HAP-1 (cell line): ENCODE measurements at places on chromosomes 3 and 15.
A peak's percentile ranks its signal among the peaks of the same experiment; 100 is the strongest.

DNA sequence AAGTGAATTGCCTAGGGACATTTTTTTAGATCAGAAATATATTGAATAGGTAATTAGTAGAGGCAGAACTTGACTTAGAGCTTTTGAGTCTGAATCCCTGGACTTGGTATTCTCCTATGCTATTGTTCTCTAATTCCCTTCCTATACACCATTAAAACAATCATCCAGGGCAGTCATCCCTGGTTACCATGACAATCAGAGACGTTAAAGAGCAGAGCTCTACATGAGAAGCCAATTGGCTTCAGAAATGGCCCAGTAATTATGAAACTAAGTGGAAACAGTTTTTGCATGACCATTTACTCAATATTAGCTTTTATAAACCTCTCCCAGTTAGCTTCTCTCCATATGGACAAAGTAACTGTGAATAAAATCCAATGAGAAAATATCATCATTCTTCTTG lies 182.1 kb upstream of the TP63 start:
- DNase-seq: no peak

DNA sequence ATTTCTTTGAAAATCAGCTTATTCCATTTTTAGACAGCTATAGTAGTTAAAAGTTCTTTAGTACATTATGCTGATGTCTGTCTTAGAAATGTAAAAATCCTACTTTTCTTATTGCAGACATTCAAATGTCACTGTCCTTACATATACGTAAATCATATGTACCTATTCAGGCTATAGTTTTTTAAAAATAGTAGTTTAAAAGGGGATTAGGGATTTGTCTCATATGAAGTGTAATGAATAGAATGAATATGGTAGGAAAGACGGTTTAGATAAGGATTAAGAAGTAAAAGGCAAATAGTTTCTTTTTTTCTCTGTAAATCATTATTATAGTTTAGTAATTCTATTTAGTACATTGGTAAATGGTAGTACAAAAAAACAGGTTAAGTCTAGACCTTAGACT lies 7.4 kb downstream of the DIPK2A start:
- DNase-seq: no peak

GRCh38 chr3:116051586-116051985 lies 393.7 kb downstream of the LSAMP start:
- DNase-seq: no peak

GRCh38 chr3:112138219-112138969 lies 5.3 kb upstream of the GCSAM start:
- no peak for DNase-seq

DNA sequence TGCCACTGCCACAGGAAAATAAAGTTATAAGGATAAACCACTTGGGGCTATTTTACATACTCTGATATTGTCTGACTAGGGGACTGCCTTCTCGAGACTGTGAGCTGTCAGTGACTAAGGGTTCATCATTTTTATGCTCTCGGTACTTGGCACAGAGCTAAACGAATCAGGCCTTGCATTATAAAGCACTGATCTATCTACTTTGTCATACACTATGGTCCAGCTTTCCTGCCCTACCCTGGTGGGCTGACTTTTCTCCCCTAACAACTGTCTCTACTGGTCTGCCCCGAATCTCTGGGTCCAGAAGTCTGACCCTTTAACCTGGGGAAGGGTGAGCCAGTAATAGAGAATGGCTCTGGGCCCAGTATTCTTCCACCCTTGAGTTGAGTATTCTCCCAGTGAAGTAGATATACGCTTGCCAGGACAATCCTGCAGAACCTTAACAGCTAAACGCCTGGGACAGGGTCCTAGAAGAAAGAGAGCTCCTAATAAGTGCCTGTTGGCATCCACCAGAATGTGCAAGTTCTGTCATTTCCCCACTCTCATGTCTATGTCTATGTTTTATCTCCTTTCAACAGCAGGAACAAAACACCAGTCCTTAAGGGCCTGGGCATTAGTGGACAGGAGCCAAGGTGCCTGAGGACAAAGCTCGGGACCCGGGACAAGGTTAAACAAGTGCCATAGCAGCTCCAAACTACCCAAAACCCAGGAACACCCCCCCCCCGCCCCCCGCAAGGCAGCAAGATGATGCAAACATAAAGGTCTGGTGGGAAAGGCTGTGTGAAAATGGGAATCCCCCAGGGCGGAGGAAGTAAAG lies 1.2 kb downstream of the LARP6 start:
- no peak for DNase-seq

- no peak for DNase-seq
Observed at GRCh38 chr3:172256101-172256734, 192.0 kb downstream of the GHSR start.

- no peak for DNase-seq
Observed at GRCh38 chr3:67515778-67516177, 138.6 kb downstream of the SUCLG2 start.

- DNase-seq: no peak
Observed at GRCh38 chr15:41648770-41649169, 11.4 kb upstream of the MGA start.

DNA sequence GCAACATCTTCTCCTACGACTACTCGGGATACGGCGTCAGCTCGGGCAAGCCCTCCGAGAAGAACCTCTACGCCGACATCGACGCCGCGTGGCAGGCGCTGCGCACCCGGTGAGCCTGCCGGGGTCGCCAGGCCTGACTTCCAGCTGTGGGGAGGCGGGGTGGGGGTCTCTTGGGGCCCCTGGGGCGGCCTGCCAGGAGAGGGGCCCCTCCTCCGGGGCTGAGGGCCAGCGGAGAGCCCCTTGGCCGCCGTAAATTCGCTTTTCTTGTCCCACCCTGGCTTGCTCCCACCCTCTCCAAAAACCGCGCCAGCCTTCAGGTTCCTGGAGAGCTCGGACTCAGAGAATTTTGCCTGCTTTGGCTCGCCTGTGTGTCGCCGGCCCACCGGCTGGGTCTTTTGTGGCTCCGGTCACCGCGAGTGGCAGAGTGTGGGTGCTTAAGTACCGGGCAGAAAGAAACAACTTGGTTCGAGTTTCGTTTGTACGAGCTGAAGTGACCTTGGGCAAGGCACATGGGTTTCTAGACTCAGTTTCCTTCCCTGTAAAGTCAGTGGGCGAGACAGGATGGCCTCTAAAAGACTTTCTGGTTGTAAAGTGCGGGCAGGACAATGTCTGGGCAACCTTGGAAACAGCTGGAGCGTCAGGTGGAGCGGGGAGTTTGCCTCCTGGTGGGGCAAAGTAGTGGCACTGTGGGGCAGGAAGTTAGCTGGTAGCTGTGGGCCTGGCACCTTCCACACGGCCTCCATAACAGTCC lies 976 bp downstream of the ABHD17C start:
- DNase-seq: peak; percentile 24
